HuH-7.5 (cell line): ENCODE measurements at places on chromosomes 6 and 20.

DNA sequence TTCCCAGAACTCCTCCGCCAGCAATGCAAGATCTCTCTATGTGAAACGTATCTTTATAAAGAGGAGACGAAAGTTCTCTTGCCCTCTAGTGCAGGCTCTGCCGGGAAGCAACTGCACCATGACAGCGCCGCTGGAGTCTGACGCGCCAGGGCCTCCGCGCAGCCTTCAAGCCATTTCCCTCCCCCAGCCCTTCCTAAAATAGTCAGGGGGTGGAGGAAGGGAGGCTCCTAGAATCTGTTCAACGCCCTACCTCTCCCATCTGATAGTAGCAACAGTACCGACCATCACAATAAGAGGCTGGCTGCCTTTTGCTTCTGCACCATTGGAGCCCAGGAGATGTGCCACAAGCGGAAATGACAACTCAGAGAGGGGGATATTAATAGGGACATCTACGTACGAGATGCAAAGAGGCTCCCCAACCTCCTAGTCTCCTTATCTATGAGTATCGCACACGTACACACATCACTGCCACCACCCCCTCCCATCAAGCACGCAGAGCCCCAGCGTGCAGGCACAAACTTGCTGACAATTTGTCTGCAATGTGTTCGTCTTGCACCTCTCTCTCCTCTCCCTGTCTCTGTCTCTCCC is 1.0 kb downstream of the SYNE1 start:
- no peak for DNase-seq

DNA sequence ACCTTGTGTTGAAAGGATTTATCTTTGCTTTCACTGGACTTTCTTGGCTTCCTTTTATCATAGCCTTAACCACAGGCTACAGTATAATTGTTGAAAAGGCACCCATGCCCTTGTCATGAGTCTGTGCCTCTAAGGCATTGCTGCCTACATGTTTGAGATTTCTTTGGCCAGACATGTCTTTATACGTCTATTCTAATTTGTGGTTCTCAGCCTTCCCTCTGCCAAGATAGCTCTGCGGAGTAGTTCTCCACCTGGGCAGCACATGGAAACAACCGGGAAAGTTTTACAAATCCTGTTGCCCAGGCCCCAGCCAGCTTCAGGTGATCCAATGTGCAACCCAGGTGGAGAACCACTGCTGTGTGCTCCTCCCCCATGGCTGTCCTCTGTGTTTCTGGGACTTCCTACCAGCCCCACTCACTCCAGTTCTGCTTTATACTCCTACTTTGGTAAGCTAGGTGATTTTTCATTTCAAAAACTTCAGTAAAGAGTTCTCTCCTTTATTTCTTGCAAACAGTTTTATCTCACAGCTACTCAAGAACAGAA is 159.6 kb upstream of the MYLIP start:
- no peak for DNase-seq

DNA sequence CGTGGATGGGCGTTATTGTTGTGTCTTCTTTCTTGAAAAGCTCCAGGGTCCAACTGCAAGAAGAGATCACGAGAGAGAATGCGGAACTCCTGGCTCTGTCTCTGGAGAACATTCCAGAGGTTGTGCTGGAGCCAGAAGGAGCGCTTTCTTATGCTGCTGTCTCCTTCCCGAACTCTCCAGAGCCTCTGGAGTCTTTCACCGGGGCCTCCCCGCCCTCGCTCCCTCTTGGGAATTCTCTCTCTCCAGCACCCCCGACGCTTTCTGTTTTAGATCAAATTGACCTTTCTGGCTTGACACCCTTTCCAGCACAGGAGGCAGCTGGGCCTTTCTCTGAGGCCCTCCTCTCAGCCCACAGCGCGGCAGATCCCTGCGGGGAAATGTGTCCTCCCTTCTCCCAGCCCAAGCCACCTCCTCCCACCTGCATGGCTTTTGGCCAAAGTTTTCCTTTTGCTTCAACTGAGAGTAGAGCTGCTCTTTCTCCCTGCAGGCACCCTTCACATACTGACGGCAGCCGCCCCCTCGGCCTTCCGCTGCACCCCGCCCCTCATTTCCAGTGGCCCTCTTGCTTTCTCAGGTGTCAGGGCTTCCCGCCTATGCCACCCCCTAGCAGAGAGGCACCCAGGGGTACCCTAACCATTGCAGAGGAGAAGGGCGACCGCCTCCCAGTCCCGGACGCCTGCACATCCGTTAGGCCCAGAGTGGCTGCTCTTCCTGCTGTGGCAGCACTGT is 6.6 kb upstream of the CCR6 start:
- DNase-seq = no peak

- DNase-seq = no peak
Observed at GRCh38 chr6:50213146-50213545, 163.4 kb upstream of the DEFB112 start.

DNA sequence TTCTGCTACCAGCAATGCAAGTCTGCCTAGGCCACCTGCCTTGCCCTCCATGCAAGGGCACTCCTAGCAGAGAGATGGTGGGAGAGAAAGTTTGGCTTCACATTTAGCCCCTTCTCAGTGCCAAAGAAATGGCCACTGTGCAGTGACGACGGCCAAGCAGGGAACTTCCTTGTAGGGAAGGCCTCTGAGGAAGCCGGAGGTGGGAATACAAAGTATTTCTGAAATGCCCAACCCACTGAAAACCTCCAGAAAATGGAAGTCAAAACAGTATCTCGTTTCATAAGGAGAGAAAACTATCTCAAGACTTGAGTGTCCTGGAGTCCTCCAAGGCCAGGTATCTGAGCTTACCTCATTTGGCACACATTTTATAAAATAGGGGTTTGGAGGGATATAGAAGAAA is 42.7 kb downstream of the JAG1 start:
- no peak for DNase-seq

DNA sequence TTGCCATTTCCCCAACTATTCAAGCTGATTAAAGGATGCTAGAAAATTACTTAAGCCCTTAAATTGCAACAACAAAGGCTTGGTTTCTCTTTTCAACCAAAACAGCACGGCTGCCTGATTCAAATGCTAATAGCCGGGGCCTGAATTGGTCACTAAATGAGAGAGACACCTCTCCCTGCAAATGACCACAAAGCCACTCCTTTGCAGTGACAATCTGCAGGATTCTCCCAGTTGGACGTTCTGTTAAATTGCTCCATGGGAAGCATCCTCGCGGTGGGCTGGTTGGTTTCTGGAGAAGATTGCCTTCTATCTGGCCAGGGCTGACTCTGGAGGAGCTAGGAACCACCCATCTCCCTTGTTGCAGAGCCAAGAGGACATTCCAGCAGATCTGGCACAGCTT is 29.7 kb upstream of the TBXT start:
- DNase-seq = no peak

- peak; percentile 8 for DNase-seq
Observed at GRCh38 chr6:97437087-97437486, 154.1 kb upstream of the MMS22L start.

DNA sequence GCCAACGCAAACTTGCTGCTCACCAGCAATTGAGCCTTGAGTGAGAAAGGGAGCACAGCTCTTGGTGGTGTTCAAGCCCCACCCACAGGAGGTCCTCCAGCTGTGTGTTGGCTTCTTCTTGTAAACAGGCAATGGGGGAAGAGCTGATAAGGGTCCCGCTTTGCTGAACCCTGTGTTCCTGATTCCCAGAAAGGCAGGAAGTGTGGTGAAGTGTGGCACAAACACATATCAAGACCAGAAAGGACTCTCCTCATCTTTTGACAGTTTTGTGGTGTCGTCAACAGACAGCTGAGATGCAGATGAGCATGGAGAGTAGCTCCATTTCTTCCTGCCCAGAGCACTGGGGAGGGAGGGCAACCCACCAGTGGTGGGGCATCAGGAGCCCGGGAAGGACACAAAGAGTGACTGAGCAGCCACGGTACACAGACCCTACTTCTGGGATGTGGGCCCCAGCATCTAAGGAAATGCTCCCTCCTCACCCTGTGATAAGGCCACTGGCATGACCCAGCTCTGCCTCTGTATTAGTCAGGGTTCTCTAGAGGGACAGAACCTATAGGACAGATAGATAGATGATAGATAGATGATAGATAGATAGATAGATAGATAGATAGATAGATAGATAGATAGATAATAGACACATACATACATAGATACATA is 188.9 kb upstream of the TAB2 start:
- DNase-seq = no peak

- DNase-seq = no peak
Observed at GRCh38 chr6:32092760-32093497, 16.2 kb downstream of the TNXB start.

GRCh38 chr6:22367346-22367745 is 70.5 kb upstream of the PRL start:
- no peak for DNase-seq

DNA sequence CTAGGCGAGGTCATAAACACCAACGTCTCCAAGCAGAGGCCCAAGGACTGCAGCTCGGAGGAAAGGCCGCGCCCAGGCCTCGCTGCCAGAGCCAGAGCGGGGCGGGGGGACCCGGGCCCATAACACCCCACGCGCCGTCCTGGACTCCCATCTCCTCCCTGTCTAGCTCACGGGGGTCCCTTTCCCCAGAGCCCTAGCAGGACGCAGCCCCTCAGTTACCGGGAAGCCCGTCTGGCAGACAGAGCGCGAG is 44.9 kb downstream of the MDFI start:
- DNase-seq = no peak

GRCh38 chr6:37699887-37700619 is 2.4 kb upstream of the MDGA1 start:
- no peak for DNase-seq

DNA sequence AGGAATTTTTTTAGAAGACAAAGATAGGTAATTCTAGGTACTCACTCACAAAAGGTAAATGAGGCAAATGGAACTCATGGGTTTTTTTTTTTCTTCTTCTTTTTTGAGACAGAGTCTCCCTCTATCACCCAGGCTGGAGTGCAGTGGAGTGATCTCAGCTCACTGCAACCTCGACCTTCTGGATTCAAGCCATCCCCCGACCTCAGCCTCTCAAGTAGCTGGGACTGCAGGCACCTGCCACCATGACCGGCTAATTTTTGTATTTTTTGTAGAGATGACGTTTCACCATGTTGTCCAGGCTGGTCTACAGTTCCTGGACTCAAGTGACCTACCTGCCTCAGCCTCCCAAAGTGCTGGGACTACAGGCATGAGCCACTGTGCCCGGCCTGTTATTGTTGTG is 126.1 kb downstream of the LRRC1 start:
- DNase-seq = no peak

GRCh38 chr6:136333824-136334464 is 44.3 kb upstream of the BCLAF1 start:
- DNase-seq = no peak

DNA sequence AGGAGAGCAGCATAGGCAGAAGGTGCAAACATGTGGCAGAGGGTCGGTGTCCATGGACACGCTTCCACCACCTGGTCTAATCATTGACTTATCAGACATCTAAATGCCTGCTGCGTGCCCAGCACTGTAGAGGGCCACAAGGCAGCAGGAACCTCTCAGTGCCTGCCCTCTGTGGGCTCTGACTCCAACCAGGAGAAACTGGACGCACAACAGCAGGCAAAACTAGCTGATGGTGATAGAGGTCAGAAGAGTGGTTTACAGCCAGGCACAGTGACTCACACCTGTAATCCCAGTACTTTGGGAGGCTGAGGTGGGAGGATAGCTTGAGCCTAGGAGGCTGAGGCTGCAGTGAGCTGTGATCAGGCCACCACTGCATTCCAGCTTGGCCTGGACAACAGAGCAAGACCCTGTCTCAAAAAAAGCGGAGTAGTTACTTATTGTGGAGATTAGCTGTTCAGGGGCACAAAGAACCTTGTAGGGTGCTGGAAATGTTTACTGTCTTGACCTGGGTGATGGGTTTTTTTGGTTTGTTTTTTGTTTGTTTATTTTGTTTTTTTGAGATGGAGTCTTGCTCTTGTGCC is 46.5 kb downstream of the PPARD start:
- no peak for DNase-seq

DNA sequence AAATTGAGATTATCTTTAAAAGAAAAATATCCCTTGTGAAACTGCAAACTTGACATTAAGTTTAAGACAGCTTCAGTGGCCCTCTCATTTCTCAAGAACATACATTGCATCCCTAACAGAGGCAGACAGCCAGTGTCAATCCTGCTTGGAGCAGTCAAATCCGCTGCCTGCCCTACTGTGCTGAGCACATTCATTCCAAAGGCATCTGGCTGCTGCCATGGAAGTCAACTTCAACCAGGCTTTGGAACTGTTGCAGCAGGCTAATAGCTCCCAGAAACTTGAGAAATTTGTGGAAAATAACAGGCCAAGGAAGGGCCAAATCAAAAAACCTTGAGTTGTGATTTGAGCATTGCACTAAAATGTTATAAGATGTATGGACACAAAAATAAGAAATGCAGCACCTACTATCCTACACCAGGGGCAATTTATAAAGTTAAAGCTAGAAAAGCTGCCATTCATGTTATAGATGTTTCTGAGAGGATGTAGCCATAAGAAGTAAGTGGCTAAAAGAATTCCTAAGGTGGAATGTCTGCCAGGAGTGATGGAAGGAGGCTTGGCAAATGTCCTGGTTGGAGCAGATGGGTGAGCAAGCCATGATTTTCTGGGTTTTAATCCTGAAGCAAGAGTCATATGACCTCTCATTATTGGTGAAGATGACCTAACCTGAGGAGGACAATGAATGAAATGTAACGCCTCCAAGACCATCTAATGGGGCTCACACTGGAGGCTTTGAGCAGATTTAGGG is 31.4 kb upstream of the HAO1 start:
- DNase-seq = no peak

- DNase-seq = no peak
Observed at GRCh38 chr20:36926653-36927200, 24.8 kb downstream of the SAMHD1 start.

DNA sequence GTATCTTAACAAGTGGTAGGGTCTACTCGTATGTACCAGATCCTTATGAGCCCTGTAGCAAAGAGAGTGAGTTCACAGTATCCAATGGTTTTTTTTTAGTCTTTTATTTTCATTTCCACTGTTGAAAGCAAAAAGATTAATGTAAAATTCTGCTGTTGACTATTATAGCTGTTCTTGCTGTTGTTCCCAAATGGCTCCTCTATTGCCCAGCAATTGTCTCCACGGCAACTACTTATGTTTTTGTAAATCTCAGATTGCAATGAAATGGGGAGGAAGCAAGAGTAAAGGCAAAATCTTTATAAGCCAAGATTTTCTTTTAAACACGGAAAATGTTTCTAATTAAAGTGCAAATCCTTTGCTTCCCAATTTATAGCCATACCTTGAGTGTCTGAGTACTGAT is 406.1 kb downstream of the EPM2A start:
- no peak for DNase-seq

DNA sequence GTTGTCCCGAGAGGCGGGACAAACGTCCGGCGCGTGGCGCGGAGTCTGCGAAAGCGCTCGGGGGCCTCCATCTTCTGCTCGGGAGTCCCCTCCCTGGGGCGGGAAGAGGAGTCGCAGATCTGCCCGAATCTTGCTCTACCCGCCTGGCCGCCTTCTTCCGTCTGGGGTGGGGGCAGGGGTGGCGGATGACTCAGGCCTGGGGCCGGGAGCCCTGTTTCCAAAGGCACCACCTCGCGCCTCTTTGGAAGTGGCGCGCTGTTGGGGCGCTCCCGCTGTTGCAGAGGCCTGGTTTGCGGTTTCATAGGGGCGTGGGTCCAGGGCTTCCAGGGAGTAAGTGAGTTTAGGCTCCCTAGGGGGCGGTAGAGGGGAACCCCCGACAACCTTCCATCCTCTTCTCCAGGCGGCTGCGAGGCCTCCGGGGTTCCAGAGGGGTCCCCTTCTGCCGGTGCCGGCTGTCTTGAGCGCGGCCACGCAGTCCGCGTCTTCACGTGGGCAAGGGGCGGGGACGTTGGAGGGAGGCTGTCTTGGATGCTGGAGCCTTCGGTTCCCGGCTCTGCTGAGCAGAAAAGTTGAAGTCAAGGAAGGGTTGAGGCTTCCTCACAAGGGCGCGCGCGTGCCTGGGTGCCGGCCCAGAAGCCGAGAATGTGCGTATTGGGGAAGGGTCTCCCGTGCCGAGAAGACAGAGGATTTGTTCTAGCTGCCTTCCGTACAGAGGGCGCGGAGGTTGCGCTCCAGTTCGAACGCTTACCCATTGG is 2.6 kb upstream of the TFAP2C start:
- DNase-seq = no peak
